Tibial nerve (tissue), 4 donors: ENCODE measurements at places on chromosomes 2 and 18. TPM values are rescaled to one million over a fixed set of nuclear protein-coding genes. Genes with fewer than 3 reads are reported as not detected.

DNA sequence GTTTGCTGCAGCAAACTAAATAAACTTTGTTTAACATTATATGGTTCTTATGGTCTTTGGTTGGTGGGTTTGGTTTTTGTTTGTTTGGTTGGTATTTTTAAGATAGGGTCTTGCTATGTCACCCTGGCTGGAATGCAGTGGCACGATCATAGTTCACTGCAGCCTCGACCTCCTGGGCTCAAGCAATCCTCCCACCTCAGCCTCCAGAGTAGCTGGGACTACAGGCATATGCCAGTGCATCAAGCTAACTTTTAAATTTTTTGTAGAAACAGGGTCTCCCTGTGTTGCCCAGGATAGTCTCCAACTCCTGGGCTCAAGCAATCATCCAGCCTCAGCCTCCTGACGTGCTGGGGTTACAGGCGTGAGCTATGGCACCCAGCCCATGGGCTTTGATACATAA lies 7.1 kb upstream of the RPRD1A start:
- no peak for DNase-seq

GRCh38 chr18:22250591-22250996 lies 81.2 kb downstream of the GATA6 start:
- DNase-seq: no peak

- DNase-seq: no peak
Measured at GRCh38 chr2:177254433-177255226, 9.9 kb downstream of the NFE2L2 start.

TBC1D8 gene
- 87.9 TPM for total RNA-seq

PLA2R1 gene
- total RNA-seq: 19.4 TPM

- peak; percentile 25 for DNase-seq
Measured at GRCh38 chr2:45771261-45771660, 119.8 kb downstream of the PRKCE start.

- no peak for DNase-seq
Measured at GRCh38 chr18:50528806-50529205, 31.1 kb upstream of the MAPK4 start.

- DNase-seq: no peak
Measured at GRCh38 chr2:208112969-208113368, 11.4 kb downstream of the CRYGD start.

DNA sequence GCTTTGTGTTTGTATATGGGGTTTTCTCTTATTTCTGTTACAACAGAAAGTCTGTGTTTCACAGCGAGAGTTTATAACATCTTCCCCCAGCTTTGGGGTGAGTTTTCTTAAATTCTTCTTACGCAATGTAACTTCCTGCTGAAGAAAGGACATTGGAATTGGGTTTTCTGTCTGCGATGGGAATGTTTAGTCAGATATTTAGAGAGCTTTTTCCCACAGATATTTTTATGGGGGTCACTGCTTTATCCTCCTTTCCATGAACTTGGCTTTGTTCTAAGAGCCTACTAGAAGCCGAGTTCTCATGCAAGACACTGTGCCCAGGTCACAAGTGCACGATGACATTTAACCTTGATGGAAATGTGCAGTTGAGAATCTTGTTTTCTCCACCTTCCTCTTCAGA lies 22.1 kb downstream of the B3GNT2 start:
- DNase-seq: no peak

DNA sequence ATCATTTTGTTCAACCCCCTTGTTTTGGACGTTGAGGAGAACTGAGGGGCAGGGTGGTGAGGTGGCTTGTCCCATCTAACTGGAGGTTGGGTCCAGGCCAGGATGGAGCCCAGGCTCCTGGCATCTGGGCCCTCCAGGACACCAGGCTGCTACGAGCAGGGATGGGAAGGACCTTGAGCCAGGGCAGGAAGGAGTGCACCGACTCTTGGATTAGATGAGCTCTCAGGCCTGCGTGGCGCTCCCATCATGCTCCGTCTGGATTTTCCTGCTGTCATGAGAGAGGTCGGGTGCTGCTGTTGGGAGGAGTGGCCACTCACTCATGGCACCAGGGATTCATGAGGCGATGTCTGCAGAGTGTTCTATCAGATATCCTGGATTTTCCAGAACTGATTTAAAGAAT lies 18.3 kb upstream of the ALLC start:
- no peak for DNase-seq

FNDC4 gene
- 7.0 TPM for total RNA-seq

DNA sequence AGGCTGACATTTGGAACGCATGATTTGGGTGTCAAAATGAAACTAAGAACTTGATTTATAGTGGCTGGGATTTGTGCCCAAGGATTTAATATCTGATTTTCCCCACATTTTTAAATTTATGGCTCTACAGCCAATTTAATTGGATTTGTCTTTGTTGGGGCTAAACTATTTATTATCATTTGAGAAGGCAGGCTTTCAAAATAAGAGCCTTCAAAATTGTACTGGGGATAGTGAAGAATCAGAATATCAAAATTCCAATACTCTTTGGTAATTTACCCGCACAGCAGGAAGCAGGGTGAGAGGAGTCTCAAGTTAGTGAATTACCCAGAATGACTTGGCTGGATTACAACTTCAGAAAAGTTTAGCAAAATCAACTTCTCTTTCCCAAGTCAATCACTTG lies 278.1 kb downstream of the LRATD1 start:
- no peak for DNase-seq

TEKT4 gene
- not detected for total RNA-seq

GRCh38 chr2:144592500-144593256 lies 72.8 kb upstream of the ZEB2 start:
- DNase-seq: no peak

DNA sequence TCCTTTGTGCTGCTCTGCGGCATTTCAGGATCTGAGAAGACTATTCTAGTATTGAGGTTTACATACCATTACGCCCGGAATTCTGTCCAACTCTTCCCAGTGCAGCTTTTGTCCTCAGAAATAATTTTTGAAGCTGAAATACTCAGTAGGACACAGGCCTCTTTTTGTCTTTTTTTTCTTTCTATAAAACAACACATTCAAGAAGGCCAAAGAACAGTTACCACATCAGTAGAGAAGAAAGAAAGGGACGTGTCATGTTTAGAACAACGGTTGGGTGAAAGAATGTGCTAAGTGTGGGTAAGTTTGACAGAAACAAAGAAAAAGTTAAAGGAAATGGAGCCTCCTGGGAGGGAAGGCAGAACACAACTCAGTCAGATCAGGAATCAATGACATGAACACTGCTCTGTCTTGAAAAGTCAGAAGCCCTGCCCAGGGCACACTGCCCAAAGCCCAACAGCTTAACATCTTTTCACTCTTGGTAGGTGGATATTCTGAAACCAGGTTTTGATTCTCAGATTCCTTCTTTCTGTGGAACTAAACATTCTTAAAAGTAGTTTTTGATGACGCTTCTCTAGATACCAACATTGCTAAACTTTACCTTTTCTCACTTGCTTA lies 198.6 kb upstream of the CWC22 start:
- DNase-seq: no peak

DNA sequence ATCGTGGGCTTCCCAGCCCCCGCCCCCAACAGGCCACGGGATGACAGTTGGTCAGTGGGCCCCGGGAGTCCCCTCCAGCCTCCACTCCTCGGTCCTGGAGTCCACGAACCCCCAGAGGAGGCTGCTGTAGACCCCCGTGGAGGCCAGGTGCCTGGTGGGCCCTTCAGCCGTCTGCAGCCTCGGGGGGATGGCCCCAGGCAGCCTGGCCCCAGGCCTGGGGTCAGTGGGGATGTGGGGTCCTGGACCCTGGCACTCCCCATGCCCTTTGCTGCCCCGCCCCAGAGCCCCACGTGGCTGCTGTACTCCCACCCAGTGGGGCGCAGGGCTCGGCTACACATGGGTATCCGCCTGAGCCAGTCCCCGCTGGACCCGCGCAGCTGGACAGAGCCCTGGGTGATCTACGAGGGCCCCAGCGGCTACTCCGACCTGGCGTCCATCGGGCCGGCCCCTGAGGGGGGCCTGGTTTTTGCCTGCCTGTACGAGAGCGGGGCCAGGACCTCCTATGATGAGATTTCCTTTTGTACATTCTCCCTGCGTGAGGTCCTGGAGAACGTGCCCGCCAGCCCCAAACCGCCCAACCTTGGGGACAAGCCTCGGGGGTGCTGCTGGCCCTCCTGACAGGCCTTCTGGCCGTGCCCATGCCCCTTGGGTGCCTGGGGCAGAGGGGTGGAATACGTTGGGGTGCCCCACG lies 7.6 kb downstream of the NEU4 start:
- DNase-seq: no peak

PROKR1 gene
- total RNA-seq: 0.63 TPM

- DNase-seq: no peak
Measured at GRCh38 chr18:24057804-24058203, 43.2 kb downstream of the TTC39C start.

DNA sequence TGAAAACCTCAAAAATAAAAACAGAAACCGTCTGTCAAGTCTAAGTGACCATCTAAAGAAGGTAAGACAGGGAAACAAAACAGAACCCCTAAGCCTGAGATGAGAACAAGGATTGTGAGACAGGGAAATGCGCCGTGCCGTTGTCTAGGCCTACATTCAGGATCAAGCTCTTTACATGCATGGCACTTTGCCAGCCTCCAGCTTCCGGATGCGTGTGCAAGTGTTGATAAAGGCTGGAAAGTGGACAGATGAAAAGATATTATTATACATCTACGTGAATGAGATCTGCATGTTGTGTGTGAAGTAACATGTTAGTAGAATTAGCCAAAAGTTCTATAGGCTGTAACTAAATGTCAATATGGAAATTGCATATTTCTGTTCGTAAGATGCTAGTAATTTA lies 28.6 kb upstream of the TMEM87B start:
- DNase-seq: no peak

DNA sequence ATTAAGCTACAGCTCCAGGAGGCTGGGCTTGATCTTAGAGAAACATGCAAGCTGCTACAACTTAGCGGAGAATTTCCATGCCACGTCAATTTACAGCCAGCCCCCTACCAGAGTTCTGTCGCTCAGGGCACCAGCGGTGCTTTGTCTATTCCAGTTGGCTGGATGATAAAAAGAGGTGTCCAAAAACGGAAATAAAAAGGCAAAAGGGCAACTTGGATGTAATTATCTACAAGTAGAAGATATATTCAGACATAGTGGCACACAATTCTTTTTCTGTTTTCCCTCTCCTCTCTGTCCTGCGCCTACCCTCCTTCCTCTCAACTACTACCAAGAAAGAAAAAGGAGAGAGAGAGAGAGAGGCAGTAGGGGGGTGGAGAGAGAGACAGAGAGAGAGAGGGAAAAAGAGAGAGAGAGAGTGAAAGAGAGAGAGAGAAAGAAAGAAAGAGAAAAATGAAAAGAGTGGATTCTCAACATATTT lies 363 bp upstream of the RFTN2 start:
- DNase-seq: no peak

DNA sequence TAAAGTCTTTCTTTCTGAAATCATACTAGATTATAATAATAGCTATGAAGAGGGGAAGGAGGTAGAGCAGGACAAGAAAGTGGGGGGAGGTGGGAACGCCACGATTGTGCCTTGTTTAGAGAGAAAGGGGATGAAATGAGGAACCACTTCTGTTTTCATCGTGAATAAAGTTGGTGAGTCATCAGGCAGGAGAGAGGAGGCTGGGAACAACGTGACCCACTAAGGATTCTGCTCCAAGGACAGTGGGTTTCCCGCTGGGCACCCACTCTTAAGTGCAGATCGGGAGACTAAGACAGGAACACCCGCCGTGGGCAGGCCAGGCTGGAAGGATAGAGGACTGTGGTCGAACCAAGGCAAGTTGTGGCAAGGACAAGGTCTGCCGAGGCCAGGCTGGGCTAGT lies 158.2 kb downstream of the L3MBTL4 start:
- no peak for DNase-seq

NCKAP5 gene
- total RNA-seq: 6.1 TPM

LOXHD1 gene
- not detected for total RNA-seq

GRCh38 chr2:75491129-75491753 lies 69.5 kb downstream of the EVA1A start:
- DNase-seq: no peak

- DNase-seq: no peak
Measured at GRCh38 chr2:204022550-204022949, 86.0 kb downstream of the ICOS start.

- no peak for DNase-seq
Measured at GRCh38 chr2:157789933-157790511, 86.1 kb downstream of the ACVR1 start.

DNA sequence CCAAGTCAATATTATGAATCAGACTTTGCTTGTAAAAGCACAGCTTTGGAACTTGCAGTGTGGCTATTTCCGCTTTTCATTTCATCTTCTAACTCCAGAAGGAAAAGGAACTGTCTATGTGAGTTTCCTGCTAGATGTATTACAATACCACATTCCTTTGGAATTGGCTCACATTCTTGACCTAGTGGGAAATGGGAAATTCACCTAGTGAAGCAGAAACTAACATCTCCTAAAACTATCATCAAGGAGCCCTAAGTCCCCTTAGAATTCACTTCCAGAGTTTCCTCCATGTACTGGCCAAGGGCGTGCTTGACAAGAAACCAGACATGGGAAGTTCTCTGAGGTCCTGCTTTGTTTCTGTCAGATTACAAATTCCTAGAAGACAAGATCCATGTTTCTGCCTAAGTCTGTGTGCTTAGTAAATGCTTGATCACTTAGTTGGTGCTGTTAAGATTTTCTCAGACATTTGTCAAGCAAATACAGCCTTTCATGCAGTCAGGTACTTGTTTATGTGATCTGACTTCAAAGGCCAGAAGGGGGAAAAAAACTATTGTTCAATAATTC lies 275.7 kb upstream of the FN1 start:
- DNase-seq: no peak

DNA sequence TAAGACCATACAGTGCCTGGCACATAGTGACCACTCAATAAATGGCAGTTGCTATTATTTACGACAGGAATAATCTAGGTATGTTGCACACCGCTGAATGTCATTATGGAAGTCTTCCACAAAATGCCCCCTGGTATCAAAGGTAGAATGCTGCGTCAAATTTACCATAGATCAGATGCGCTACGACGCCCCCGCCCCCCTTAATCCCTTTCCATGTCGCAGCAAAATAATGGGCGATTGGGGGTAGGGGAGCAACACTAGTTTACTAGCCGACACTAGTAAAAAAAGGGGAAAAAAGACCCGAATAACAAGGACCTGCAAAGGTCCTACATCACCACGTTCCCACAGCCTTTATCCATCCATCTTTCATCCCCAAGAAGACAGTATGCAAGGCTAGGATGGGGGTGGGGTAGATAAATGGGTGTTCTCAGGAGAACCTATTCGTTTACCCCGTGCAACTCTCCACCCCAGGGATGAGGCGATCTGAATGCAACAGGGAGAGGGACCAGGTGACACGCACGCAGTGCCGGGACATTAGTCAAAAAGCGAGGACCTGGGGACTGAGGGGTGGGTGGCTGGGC lies 455 bp downstream of the PREPL start:
- DNase-seq: peak; percentile 31

- no peak for DNase-seq
Measured at GRCh38 chr2:214380681-214381080, 30.2 kb upstream of the VWC2L start.

BAZ2B gene
- total RNA-seq: 135 TPM

GRCh38 chr2:60710707-60711106 lies 45.4 kb upstream of the PAPOLG start:
- DNase-seq: peak; percentile 36
